ENCODE measurements at places on chromosomes 2 and 18.

- no peak for DNase-seq
These were observed 36.0 kb downstream of the WDFY1 start for GRCh38 chr2:223909001-223909741.

GRCh38 chr2:69345434-69345833 is 41.6 kb downstream of the GFPT1 start:
- no peak for DNase-seq

- DNase-seq: no peak
These were observed 494.9 kb downstream of the NYAP2 start for GRCh38 chr2:225894236-225894980.

DNA sequence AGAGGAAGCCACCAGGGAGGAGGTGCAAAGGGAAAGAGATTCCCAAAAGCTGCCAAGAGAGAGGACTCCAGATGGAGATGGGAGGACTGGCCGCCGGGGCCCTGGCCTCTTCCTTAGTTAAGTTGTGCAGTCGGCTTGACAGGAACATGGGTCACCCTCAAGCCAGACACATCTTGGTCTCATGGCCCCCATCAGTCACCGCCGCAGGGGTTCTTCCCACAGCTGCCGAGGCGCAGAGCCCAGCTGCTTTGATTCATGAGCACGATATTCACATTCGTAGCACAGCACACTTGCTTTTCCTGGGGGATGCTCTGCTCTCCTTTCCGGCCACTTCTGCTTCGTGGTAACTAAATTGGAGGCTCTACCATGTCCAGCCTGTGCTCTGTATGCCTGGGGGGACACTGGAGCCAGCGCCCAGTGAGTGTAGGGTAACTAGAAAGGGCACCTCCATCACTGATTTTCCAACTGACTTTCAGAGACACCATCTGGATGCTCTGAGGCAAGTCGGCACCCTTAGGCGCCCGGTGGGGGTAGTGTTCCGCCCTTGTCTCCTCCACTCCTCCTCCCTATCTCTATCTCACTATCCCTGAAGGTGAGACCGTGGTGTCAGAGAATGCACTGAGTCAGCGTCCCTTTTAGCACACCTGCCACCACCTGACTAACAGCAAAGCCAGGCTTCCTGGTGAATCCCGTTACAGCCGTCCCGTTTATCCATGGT is 13.3 kb downstream of the TWIST2 start:
- DNase-seq: no peak

DNA sequence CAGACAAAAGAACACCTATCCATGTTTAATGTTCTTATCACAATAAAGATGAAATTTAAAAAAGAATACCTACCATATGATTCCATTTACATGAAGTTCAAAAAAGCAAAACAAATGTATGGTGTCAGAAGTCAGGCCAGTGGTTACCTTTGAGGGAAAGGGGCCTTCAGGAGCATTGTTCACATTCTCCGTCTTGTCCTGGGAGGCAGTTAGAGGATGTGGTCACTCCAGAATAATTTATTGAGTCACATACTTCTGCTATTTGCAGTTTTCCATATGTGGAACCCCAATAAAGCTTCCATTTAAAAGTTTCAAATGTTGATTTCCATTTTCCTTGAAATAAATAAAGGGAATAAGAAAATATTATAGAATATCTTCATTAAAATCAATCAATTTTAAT is 41.6 kb upstream of the POU3F3 start:
- no peak for DNase-seq

- DNase-seq: no peak
These were observed 7.5 kb downstream of the ASB1 start for GRCh38 chr2:238433941-238434845.

- DNase-seq: no peak
These were observed 173.5 kb downstream of the ETAA1 start for GRCh38 chr2:67570611-67571010.

DNA sequence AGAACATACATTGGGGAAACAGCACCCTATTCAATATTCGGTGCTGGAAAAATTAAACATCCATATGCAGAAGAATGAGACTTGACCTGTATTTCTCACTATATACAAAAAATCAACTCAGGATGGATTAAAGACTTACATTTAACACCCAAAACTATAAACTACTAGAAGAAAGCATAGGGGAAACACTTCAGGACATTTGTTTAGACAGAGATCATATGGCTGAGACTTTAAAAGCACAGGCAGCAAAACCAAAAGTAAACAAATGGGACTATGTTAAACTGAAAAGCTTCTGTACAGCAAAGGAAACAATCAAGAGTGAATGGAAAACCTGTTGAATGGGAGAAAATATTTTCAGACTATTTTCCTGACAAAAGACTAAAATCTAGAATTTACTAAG is 1694.1 kb upstream of the CELF4 start:
- no peak for DNase-seq

DNA sequence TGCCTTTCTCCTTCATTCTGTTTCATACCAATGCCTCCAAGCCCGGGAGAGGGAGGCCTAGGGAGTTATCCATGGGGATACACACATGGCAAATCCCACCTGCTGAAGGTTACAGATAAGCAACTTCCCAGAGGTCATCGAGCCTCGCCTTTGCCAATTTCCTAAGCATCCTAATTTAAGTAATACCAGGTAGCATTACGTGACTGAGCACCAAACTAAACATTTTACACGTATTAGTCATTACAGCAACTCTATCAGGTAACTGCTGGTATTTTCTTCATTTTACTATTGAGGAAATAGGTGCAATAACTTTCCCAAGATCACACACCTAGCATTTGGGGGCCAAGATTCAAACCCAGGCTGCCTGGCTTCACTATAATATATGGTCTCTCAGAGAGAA is 30.1 kb upstream of the BZW1 start:
- DNase-seq: no peak

DNA sequence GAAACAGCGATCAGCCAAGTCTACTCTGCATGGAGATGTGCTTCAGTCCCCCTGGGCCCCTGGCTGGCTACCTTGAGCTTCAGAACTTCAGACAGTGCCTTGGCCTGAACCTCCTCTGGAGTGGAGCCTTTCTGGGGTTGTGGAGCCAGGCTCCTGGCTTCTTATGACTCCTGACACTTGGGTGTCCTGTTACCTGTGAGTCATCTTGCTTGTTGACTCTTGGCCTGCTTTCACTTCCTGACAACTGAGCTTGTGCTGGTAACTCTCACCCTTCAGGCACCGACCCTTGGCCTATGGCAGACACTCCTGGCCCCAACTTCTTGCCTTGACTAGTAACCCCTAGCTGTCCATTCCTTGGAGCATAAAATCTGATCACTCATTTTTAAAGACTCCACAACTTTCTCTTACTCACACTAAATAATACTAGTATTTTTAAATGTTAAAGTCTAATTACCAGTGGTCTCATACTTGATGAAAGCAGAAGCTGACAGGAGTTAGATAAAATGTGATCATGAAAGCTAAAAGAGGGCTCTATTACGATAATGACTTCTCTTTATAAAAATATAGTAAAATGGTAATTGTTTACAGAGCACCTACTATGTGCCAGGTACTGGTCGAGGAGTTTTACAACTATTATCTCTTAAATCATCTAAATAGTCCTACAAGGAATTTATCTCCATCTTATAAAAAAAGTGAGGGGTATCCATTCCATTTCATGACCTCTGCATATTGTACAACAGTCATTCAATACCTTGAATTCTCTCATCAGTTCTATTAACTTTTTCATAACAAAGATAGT is 46.3 kb upstream of the VIT start:
- DNase-seq: peak; percentile 31

DNA sequence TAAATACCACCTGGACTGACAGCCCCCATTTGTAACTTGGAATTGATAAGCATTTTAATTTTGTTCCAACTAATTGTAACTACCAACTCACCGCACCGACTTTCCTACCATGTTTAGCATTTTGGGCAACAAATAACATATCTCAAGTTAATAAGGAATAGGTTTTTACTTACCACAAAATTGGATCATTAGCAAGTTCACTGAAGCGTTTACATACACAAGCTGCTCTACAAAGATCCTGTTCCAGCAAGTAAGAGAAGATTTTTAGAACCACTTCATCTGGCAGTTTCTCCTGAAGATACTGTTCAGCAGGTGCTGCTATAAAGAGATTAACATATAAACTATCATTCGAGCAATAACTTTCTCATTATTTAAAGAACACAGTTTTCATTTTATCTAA is 55.7 kb downstream of the MSH6 start:
- DNase-seq: no peak

DNA sequence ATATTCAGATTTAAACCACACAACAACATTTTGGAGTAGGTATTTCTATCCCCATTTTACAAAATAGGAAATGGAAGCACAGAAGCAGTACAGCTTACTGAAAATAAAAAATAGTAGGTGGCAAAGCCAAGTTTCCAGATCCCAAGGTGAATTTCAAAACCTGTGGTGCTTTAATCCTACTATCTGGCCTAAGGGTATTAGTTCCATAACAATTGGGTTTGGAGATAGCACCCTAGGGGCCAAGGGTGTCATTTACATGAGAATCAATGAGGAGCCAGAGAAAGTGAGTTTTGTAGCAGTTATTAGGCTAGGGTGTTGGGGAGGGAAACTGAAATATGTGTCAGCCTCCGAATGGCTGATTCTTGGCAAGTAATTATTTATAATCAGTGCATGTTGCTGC is 24.9 kb downstream of the OSBPL6 start:
- no peak for DNase-seq

DNA sequence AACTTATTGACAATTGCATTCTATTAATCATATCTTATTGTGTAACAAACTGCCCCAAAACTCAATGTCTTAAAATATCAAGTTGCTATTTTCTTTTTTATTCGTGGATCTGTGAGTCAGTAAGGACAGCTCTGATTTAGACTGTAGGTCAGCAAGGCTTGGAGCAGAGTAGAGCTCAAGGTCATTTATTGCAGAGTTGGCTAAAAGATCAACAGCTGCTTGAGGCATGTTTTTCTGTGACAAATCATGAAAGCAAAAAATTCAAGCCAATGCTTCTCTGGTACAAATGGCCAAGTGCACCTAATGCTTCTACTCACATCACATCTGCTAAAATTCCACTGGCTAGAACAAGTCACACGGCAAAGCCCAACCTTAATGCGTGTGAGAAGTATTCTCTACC is 497.7 kb upstream of the LRATD1 start:
- no peak for DNase-seq

- no peak for DNase-seq
These were observed 81.4 kb upstream of the LPIN2 start for GRCh38 chr18:3094338-3094684.

DNA sequence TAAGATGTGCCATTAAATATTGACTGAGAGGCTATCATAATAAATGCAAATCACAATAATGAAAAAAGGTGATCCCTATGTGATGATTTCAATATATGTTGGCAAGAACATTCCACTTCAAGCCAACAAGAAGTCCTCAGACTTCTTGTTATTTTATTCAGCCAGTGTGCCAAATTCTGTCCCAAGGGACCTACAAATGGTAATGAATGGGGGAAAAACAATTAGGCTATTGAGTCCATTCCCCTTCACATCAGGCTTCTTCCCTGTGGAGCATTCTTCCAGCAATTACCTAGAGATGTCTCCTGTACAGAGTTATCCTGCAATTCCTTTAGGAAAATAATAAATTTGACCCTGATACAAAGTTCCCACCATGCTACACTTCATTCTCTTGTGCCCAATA is 144.4 kb downstream of the PIEZO2 start:
- no peak for DNase-seq

DNA sequence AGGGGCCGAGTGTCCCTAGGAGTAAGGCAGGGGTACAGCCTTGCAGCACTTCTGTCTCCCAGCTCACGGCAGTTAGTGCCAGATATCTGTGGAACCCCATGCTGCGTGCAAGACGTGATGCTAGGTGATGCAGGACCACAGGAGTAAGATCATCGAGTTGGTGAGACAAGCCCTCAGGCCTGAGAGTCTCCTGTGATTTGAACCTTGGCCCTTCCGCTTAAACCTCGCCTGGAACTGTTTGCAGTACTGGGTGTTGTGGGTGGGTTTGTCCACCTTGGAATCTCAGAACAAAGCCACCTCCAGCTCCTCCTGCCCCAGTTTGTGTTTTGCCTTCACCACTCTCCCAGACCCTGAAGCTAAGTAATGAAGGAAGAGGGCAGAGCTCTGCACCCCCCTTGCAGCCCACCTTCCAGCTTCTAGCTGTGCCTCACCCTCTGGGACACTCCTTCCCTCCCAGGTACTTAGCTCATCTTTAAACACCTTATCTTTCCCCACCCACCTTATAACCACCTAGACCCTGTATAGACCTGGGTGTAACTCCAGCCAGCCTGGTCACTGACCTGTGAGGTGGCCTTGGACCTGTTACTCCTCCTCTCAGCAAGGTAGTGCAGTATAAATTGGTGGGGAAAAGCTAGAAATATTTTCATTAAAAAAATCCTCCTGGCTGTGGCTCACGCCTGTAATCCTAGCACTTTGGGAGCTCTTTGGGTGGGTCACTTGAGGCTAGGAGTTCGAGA is 6.6 kb downstream of the CNNM4 start:
- no peak for DNase-seq

GRCh38 chr2:20570249-20570648 is 80.6 kb downstream of the HS1BP3 start:
- DNase-seq: no peak

DNA sequence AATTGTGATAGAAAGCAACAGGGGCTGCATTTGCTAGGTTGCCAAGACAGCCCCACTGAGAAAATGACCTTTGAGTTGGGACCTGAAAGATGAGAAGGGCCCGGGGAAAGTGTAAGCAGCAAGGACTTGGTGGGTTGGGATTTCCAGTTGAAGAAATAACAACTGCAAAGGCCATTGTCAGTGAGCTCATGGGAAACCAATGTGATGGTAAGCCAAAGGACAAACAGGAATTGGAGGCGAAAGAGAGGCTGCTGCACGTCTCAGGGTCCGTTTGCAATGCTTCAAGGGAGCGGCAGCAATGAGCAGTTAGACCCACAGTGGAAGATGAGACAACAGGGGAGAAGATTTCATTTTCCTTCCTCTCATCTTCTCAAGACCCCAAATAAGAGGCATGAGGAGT is 51.5 kb upstream of the RGPD4 start:
- no peak for DNase-seq

- DNase-seq: no peak
These were observed 42.4 kb upstream of the PSMD14 start for GRCh38 chr2:161265874-161266273.

Data from GM20000 (cell line).